ENCODE measurements at places on chromosomes 13 and 19.

DNA sequence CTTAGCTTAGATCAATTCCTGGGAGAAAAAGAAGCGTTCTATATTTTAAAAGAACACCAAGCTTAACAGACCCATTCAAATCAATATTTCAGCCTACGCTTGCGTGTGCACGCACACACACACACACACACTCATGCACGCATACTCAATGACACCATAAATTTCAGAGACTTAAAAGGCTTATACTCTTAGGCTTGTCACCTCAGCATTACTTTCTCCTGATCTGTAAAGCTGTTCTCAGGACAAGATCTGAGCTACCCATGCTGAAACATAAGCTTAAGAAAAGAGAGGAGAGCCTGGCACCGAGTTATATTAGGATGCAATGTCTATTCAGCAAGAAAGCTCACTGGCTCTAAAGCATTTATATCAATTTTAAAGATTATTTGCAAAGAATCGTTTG, 368.5 kb downstream of the FGF14 start:
- no peak for DNase-seq

- peak; percentile 89 for DNase-seq
Measured at GRCh38 chr19:48391100-48392005, at the start of gene KDELR1. KDELR1 (minus strand) TSS chr19:48391551; CDS start chr19:48391358, 193 bp downstream.

DNA sequence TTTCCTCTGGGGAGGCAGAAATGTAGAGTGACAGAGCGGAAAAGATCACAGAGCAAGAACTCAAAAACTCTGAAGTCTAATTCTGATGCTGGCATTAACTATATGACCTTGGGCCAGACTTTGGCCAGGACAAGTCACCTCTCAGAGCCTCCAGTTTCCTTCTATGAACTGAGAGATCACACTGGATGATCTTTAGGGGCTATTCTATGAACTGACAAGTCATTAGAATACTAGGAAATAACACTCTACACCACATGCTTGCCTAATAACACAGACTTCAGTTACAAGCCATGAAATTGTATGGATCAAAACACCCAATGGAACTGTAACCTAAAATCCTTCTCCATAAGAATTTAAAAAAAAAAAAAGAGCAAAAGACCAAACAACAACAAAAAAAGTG, 16.9 kb downstream of the SLC25A30 start:
- DNase-seq, result no peak

- no peak for DNase-seq
Measured at GRCh38 chr19:56423276-56423984, 19.3 kb downstream of the ZNF583 start.

- no peak for DNase-seq
Measured at GRCh38 chr19:19115954-19116353, 22.3 kb downstream of the TMEM161A start.

All from sciatic nerve (tissue), 2 donors.